ENCODE measurements at places on chromosomes 4 and X. TPM values are rescaled to one million over a fixed set of nuclear protein-coding genes. Genes with fewer than 3 reads are reported as not detected.

SLC2A9 gene
- total RNA-seq: 3.9 TPM

MAB21L2 gene
- 693 TPM for total RNA-seq

NR0B1 gene
- total RNA-seq: not detected

ZNF827 gene
- total RNA-seq: 37.7 TPM

CSAG1 gene
- not detected for total RNA-seq

GRCh38 chrX:115284877-115285276 lies 4.6 kb upstream of the LUZP4 start:
- DNase-seq: no peak

DNA sequence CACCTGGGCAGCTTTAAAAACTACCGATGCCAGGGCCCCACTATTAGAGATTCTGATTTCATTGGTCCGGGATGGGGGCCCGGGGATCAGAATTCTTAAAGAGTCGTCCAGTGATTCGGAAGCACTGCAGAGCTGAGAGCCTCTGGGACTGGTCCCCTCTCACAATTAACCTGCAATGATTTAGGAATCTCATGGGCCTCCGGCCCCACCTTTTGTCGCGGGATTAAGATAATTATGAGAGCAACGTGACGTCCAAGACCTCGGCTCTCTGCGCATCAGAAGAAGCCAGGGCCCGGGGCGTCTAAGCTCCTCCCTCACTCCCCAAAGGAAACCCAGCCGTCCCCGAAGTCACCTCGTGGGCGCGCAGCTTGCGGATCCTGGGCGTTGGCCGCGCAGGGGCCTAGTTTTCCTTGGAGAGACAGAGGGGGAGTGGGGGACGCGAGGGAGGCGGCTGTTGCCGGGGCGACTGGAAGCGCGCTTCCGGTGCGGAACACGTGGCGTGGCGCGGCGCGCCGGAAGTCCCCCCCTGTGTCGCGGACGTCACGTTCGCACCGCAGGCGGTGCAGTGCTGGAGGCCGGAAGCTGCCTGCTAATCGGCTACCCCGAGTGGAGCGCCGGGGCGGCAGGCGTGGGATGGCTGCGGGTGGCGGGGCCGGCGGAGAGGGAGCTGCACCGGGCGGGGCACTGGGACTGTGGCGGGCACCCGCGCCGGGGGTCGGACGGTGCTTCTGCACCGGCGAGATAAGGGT lies at the start of gene GEMIN8:
TSS of gene GEMIN8 (minus strand) at position 468 of the 749 bp plus-strand sequence. CDS start 8,414 bp downstream, outside the sequence.
- peak; percentile 94 for DNase-seq

- DNase-seq: no peak
Measured at GRCh38 chr4:185106353-185106752, 36.7 kb upstream of the SLC25A4 start.

DNA sequence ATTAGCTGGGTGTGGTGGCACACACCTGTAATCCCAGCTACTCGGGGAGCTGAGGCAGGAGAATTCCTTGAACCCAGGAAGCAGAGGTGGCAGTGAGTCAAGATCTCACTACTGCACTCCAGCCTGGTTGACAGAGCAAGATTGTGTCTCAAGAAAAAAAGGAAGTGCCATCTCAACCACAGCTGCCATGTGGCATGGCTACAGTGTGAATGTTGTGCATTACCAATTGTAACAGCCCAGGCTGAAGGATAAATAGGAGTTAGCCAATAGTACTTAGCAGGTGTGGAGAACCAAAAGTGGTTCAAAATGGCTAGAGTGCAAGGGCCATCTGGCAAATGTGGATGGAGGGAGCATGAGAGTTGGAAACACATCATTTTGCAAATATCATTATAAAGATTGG lies 28.9 kb downstream of the SLC25A5 start:
- DNase-seq: peak; percentile 11

GRCh38 chrX:15391850-15392249 lies 7.6 kb upstream of the VEGFD start:
- DNase-seq: no peak

DNA sequence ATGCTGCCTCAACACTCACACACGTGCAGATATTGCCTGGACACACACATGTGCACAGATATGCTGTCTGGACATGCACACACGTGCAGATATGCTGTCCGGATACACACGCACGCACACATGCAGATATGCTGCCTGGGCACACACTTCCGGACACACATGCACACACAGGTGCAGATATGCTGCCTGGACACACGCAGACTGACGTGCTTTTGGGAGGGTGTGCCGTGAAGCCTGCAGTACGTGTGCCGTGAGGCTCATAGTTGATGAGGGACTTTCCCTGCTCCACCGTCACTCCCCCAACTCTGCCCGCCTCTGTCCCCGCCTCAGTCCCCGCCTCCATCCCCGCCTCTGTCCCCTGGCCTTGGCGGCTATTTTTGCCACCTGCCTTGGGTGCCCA lies 14.7 kb downstream of the FGFRL1 start:
- no peak for DNase-seq

GRCh38 chrX:75181721-75182120 lies 25.6 kb upstream of the ABCB7 start:
- DNase-seq: no peak

- DNase-seq: no peak
Measured at GRCh38 chr4:161134795-161135194, 1029.0 kb downstream of the FSTL5 start.

- peak; percentile 43 for DNase-seq
Measured at GRCh38 chrX:630007-630611, 482 bp upstream of the SHOX start.

DNA sequence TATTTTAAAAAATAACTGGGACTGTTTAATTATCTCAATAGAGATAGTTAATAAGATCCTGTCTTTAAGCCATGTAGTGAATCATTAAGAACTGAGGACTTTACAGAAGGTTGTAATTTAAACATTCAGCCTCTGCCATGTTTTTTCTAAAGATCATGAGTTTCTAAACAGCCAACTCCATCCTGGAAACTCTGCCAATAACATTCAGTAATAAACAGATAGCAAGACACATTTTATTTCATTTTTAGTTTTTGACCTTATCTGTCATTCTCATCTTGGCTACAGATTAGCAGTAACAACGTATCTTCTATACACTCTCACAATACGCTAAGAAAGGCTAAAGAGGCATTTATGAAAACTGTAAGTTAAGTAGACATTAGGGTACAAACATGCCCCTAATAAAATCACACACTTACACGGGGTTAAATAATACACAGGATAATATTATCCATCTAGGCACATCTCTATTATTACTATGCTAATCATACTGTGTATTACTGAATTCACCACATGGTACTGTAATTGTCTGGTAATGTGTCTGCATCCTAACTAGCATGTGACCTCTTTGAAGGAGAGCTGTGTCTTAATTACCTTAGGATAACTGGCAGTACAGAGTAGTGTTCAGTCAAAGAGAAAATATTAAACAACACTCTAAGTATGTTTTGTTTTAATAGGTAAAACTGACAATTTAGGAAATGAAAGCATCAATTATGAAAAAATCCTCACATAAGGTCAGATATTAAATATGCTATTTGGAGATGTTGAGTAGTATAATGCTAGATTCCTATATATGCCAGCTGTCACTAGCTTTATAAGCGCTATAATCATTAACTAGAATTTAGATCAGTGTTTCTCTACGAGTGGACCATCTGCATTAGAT lies 122.4 kb upstream of the NAP1L5 start:
- no peak for DNase-seq

- DNase-seq: no peak
Measured at GRCh38 chr4:163967263-163967662, 472.8 kb downstream of the TMA16 start.

DNA sequence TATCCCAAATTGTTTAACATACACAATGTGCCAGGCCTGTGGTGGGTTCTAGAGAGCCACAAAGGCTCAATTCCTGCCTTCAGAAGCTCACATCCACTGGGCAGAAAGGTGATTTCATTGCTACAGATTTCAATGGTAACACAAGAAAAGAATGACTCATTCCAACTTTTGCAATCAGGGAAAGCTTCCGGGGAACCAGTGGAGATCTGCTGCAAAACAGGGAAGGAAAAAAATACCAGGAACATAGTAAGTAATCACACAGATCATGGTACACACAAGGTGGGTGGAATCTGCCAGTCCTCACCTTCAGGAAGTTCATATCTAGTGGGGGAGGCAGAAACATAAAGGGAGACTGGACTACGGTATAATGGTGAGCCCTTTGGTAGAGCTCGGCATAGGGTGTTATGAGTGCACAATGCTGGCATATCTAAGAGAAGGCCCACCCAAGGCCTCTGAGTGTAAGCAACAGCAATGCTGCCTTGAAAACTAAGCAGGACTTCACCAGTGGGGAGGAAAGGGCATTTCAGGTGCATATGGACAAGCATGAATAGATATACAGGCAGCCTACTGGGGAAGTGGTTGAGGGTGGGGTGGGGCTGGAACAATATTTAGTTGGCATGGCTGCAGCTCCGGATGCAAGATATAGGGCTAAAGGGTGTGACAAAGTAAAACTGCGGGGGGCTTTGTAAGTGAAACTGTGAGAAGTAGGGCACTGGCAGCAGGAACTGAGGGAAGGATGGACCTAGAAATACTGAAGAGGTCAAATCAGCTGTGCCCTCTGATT lies 24.2 kb downstream of the GPRIN3 start:
- DNase-seq: no peak

DNA sequence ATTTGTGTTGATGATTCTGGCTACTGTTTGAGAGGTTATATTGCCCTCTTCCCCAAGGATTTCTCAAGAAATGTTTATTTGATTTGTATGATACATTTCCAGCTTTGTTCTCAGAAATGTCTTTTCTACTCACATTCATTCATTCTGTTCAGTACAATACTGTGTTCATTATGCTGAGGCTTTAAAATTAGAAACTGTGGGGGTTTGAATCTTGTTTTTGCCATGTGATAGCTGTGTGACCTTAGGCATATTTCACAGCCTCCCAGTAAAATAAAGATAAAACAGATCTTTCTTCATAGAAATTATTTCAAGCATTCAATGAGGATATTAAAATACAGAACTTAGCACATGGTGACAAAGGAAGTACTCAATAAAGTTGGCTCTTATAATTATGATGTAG lies 123.9 kb downstream of the DMD start:
- no peak for DNase-seq

DNA sequence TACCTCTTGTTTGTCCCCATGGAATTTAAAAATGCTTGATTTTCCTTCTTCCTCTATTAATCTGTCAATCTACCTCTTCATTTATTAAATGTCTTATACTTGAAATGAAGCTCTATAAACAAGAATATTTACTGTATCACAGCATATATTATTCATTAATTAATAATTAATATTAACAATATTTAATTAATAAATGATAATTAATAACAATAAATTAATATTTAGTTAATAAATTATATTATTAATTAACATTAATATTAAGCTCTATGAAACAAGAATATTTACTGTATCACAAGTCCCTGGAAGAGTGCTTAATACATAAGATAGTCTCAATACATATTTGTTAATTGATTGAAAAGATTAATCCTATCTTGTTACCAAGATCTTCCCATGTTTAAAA lies 306.6 kb downstream of the STPG2 start:
- DNase-seq: no peak

All from sigmoid colon (tissue), 7 donors.